Non-pigmented ciliary epithelial cell (primary cell): ENCODE measurements at places on chromosomes 3 and 15.

- DNase-seq: no peak
Observed at GRCh38 chr15:91622711-91623342, 230.7 kb upstream of the SLCO3A1 start.

DNA sequence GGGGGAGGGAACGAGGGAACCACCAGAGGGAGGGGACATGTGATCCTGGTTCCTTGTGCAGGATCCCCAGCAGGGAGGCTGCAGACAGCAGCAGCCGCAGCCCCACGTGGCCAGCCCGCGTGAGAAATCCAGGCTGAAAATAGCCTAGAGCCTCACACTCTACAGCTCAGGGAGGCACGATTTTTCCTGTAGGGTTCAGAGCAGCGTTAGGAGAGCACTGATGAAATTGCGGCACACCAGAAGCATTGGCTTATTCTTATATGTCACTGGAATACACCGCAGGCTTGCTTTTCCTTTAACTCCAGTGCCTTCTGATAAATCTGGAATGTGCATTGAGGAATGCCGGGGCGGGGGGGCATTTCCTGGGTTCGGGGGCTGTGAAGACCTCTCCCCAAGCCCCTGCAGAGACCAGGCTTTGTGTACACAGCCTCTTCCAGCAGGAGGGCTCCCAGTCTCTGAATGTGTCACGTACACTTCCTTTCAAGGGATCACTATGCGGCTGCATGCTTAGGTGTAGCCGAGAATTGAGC lies 193.0 kb downstream of the ATP10A start:
- no peak for DNase-seq

DNA sequence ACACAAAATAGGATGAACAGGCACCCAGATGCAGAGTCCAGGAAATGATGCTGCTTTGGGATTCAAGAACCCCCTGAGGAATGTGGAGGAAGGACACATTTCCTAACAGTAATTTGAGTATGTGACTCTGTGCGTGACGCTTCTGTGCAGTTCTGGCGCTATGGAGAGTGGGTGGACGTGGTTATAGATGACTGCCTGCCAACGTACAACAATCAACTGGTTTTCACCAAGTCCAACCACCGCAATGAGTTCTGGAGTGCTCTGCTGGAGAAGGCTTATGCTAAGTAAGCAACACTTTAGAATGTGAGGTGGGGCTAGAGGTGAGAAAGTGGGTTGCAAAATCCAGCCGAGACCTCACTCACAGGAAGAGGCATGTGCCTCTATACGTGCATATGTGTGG lies 28.3 kb downstream of the CAPN3 start:
- DNase-seq: no peak

- DNase-seq: no peak
Observed at GRCh38 chr3:127482216-127483004, 108.1 kb downstream of the TPRA1 start.

GRCh38 chr3:55766753-55767152 lies 279.6 kb upstream of the WNT5A start:
- DNase-seq: no peak

DNA sequence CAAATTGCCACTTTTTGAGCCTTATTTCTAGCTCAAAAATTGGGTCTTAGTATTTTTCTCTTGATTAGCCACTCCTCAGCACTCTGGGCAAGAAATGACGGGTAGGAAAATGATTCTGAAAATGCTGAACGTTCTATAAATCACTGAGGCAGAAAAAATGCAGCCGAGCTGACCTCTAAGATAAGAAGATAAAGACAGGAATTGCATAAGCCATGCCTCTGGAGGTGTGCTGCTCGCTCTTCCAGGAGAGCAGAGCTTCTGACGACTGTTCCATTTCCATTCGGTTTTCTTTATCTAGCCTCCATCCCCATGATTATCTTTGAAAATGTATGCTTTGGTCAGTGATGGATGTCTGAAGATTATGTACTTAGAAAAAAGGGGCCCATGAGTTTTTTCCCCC lies 558.8 kb upstream of the ADAMTS9 start:
- DNase-seq: no peak

GRCh38 chr15:53830707-53831386 lies 71.4 kb upstream of the WDR72 start:
- DNase-seq: no peak

GRCh38 chr3:81692766-81693165 lies 68.7 kb downstream of the GBE1 start:
- DNase-seq: no peak

GRCh38 chr15:43488790-43489189 lies 4.2 kb downstream of the TP53BP1 start:
- DNase-seq: no peak

DNA sequence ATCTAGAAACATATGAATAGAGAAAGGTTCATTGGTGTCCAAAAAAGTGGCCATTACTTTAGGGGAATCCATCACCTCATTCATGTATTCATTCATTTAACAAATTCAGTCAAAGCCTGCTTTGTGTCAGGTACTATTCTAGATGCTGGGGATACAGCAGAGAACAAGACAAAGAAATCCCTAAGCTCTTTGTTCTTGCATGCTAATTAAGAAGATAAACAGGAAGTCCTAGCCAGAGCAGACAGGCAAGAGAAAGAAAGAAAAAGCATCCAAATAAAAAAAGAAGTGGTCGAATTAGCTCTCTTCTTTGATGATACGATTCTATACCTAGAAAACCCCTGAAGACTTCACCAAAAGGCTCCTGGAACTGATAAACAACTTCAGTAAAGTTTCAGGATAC lies 12.4 kb upstream of the ZMAT3 start:
- no peak for DNase-seq

DNA sequence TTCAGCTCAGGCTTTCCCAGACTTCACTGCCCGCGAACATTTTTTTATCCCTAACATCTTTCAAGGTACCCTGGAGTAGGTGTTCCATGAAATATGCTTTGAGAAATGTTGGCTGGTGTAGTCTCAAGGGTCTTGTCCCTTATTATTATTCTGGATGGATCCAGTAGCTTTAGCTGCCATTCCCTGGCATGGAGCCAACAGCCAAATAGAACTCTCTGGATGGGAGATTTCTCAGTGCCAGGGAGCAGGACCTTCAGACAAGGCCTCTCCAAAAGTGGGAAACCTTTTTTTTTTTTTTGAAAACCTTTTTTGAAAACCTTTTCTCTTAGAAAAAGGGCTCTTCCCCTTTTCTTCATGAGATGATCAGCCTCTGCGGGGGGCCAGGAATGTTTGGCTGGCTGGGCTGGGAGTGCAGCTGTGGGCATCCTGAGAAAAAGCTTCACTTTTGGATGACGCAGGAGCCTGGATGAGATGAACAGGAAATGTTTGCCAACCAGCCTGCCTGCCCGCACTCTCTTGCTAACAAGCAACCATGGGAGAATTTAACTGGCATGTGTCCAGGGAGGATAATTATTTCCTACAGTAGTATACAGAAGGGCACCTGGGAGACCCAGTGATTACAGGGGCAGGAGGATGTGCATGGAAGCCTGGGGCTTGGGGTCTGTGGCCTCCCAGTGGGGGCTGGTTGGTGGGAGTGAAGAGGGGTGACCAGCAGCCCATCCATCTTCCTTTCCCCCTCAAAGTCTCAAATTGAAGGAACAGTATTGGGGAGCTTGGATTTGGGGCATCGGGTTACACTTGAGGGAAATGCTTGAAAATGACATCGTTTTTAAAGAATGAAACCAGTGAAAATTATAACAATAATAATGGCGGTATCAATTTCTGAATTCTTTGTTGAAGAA lies 109.1 kb upstream of the LRIG1 start:
- peak; percentile 63 for DNase-seq

DNA sequence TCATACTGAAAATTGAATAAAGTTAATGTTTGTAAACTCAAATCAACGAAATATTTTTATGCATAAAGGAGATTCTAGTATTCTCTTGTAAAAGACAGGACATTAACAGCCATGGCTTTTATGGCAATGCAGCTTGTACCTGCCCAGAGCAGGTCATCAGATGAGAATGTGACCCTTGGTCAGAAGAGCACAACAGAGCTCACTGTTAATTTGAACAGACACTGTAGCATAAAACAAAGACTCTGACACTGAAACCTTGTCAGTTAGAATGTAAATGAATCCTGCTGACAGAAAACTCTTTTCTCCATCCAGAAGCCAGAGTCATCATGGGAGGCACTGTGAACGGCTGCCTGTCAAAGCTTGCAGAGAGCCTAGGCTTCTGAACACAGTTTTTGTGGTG lies 410.6 kb downstream of the RAP2B start:
- DNase-seq: no peak

- DNase-seq: peak; percentile 27
Observed at GRCh38 chr15:100902436-100903167, 16.6 kb upstream of the LRRK1 start.

DNA sequence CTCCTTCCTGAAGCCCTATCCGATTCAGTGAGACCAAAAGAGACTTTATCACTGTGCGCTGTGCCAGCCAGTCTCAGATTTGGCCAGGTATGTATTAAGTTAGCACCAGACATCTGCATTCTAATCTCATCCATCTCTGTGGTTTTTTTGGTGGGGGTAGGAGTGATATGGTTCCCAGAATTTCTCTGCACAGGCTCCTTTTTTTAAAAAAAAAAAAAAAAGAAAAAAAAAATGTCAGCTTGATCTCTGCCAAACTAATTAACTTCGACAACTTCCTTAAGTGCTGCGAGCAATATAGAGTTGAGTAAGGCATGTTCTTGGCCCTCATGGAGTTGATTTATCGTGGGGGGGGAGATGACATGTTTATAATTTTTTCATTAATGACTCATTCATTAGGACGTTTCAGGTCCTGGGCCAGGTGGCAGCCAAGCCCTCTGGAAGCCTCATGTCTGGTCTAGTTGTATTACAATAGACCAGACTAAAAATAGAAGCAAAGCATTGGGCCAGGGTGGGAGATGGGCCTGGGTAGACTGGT lies 12.9 kb downstream of the SLCO3A1 start:
- DNase-seq: no peak

DNA sequence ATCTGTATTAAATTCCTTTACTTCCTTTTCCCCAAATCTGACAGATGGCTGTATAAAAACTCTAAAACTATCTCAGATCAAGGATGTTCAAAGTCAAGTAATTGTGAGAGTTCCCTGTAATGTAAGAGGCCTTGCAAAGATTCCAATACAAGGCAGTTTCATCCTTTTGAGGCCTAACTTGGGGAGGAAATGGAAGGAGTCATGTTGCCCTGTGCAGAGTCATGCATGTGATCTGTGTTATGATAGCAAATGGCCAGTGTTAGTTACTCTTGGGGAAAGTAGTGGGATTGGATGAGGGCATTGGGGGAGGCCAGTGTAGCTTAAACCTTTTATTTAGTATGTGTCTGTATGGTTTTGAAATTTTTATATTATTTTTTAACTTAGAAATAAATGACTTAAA lies 23.7 kb upstream of the FBXL22 start:
- DNase-seq: no peak

DNA sequence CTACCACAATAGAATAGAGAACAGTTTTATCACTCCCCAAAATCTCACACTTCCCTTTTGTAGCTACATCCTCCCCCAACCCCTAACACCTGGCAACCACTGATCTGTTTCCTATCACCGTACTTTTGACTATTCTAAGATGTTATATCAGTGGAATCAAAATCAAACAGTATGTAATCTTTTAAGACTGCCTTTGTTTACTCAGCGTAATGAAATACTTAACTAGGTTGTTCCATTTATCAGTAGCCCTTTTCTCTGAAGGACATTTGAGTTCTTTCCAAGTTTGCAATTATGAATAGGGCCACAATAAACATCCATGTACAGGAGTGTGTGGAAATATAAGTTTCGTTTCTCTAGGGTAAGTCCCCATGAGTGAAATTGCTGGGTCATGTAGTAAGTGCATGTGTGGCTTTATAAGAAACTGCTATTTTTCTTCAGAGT lies 372.3 kb downstream of the SV2B start:
- no peak for DNase-seq

DNA sequence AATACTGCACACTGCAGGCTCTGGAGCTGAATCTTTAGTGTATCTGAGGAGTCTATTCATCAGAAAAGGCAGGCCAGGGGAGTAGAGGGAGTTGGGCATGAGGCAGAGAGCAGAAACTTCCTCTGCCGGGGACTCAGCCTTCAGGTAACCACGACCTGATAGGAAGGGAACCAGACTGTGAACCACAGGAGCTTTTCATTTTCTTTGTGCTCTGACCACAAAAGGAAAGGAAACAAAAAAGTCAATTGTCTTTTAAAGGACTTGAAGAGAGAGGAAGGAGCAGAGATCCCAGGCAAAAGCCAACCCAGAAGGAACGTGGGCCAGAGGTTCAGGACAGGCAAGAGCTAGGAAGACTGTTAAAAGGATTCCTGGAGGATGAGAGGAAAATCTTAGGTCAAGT lies 573.3 kb downstream of the EPHB1 start:
- no peak for DNase-seq

GRCh38 chr15:80873366-80873952 lies 94.3 kb downstream of the CEMIP start:
- DNase-seq: no peak

DNA sequence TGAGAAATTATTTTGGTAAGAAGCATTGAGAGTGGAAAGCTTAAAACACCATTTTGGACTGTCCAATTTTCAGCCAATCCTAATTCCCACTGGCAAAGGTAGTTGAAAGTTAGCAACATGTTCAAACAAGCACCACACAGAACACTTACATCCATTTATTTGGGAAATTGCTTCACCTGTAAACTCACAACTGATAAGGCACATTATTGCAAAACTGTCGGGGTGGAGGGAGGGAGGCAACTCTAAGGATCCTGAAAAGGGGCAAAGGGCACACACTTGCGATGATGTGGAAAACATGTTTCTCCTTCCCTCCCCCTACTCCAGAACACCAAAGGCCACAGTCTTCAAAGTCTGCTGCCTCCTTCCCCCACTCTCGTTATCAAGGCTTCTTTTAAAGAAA lies 9.4 kb downstream of the TMEM41A start:
- DNase-seq: no peak

GRCh38 chr3:140164922-140165590 lies 230.1 kb downstream of the CLSTN2 start:
- no peak for DNase-seq

DNA sequence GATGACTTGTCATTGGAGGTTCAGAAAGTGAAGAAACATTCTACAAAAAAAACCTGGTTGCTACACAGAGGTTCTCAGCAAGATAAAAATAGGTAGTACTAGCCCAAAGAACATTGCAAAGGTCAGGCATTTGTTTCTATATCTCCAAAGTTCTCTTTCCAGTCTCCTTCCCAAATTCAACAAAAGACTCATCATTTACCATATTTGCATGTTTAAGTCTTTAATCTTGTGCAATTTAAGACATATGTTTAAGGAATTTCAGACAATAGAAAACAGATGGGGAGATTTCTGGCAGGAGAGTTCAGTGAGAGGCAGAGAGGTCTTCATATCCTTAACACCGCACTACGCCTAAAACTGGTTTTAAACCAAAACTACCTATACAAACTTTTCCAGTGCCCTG lies 173.8 kb upstream of the THBS1 start:
- no peak for DNase-seq

DNA sequence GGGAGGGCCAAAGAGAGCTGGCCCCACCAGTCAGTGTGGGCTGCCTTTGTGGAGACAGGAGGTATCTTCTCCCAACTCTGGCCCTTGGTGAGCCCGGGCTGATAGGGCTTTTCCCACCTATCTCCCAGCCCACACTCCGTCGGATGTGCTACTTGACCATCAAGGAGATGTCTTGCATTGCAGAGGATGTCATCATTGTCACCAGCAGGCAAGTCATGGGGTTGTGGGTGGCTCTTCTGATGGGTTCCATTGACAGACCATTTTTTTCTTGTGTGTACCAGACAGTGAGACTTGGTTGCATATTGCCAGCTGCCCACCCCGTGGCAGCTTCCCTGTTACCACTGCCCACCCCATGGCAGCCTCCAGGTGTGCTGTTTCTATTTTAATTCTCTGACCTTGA lies 3.3 kb downstream of the COPG1 start:
- no peak for DNase-seq
